ENCODE measurements at places on chromosomes 12 and 14. TPM values are rescaled to one million over a fixed set of nuclear protein-coding genes. Genes with fewer than 3 reads are reported as not detected.

The HNF1A gene
- not detected for total RNA-seq

The TNS2 gene
- 44.4 TPM for total RNA-seq

The TMEM179 gene
- total RNA-seq: 0.72 TPM

The CIROP gene
- total RNA-seq: not detected

The ALX1 gene
- total RNA-seq: 2.7 TPM

The PRICKLE1 gene
- 34.4 TPM for total RNA-seq

The EML1 gene
- 92.9 TPM for total RNA-seq

The PTHLH gene
- 3.4 TPM for total RNA-seq

The FGF23 gene
- total RNA-seq: 0.31 TPM

The CCNT1 gene
- total RNA-seq: 27.3 TPM

The CLEC2A gene
- total RNA-seq: not detected

The CRACR2A gene
- 5.1 TPM for total RNA-seq

The IL26 gene
- total RNA-seq: not detected

The EEA1 gene
- total RNA-seq: 43.8 TPM

The DBX2 gene
- total RNA-seq: 0.21 TPM

The SMAGP gene
- total RNA-seq: 5.0 TPM

The MORN3 gene
- total RNA-seq: 0.41 TPM

The FLVCR2 gene
- 6.9 TPM for total RNA-seq

The ADGRD1 gene
- 16.4 TPM for total RNA-seq

The TSPAN8 gene
- total RNA-seq: 0.51 TPM

The CLEC9A gene
- 0.82 TPM for total RNA-seq

Measured in tongue (tissue), 3 donors.